ENCODE measurements at places on chromosomes 7 and 10.

DNA sequence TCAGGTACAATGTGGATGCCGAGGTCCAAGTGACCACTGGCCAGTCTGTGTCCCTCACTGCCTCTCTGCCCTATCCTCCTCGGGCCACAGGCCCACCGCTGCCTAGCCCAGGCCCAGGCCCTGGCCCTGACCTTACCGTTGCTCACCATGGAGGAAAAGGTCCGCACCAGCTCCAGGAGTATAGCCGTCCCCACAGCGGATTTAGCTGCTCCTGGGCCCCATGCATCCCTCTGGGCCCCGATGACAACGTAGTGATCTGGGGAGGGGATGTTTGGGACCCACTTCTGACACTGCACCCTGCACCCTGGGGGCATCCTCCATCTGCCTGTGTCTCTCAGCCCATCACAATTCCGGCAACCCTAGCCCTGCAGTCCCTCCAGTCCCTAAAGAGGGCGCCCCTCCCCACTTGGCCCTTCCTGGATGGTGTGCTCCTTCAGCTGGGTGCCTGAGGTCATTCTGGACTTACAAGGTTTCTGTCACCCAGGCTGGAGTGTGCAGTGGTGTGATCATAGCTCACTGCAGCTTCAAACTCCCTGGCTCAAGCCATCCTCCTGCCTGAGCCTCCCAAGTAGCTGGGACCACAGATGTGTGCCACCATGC lies 12.1 kb downstream of the TFR2 start:
- DNase-seq = no peak

DNA sequence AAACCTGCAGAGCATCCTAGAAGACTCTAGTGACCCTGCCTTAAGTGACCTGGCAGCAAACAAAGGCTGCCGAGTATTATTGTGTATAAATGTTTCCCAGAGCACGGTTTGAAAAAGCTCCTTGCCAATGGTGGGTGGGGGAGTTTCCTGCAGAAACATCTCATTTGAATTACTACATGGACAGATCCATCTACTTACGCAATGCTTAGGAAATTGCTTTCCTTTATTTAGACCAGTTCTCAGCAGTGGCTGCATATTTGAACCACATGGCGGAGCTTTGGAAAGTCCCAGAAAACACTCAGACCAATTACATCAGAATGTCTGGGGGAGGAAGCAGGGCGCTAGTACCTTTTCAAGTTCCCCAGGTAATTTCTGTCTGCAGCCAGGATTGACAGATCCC lies 560.9 kb downstream of the SDK1 start:
- DNase-seq = no peak

DNA sequence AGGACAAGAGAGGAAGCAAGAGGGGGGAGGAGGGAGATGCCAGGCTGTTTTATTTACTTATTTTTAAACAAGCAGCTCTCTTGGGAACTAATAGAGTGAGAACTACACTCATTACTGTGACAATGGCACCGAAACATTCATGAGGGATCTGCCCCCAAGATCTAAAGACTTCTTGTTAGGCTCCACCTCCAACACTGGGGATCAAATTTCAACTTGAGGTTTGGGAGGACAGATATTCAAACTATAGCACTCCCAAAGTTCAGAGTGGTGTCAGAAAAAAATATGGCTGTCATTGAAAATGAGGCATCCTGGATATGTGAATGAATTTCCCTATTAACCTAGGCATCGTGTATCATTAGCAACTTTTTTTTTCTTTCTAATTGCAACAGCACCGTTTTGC lies 145.5 kb downstream of the ABCA13 start:
- DNase-seq = no peak

DNA sequence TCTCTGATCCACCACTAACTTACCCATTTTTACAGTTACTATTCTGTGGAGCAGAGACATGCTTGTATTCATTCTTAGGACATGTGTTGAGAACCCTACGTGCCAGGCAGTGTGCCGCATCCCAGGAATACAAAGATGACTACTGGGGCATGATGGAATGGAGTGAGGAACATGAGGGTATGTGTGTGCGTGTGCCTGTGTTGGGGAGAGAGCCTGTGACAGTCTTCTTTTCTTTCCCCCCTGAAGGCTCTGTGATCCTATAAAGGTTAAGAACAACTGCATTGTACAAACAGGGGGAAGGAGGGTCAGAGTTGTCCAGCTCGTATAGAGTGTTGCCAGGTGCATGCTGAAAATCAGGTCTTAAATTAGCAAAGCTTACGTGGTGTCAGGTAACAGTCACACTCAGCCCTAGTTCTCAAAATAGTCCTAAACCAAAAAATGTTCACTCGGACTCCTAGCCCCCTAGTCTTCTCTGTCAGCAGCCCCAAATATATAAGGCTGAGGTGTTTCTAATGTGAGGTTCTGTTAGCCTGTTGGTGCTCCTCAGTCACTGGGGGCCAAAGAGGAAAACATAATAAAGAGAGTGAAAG lies 161.9 kb downstream of the CELF2 start:
- no peak for DNase-seq

DNA sequence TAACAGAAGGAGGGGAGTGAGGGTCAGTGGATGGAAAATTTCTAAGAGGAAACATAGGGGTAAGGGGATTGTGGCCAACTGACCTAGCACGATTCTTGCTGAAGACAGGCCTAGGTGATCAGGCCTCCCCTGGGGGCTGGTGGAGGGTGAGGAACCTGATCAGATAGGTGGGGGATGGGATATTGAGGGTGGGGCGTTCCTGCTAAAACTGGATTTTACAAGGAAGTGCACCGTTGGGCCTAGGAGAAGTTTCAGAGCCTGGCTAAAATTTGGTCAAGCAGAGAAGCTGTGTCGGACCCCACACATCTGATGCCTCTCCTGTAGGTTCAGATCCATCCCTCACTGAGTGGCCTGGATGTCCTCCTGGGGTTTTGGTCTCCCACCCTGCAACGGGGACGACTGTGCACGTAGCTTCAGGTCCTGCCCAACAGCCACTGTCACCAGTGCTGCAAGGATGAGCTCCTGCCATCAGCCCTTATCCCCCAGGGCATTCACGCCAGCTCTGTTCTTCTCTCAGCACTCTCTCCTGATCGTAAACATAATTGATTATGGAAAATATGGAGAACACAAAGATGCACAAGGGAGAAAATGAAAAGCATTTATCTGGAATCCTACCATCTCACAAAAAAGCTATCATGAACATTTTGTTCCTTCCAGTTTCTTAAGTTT lies 89.9 kb downstream of the ADCY1 start:
- DNase-seq = no peak

DNA sequence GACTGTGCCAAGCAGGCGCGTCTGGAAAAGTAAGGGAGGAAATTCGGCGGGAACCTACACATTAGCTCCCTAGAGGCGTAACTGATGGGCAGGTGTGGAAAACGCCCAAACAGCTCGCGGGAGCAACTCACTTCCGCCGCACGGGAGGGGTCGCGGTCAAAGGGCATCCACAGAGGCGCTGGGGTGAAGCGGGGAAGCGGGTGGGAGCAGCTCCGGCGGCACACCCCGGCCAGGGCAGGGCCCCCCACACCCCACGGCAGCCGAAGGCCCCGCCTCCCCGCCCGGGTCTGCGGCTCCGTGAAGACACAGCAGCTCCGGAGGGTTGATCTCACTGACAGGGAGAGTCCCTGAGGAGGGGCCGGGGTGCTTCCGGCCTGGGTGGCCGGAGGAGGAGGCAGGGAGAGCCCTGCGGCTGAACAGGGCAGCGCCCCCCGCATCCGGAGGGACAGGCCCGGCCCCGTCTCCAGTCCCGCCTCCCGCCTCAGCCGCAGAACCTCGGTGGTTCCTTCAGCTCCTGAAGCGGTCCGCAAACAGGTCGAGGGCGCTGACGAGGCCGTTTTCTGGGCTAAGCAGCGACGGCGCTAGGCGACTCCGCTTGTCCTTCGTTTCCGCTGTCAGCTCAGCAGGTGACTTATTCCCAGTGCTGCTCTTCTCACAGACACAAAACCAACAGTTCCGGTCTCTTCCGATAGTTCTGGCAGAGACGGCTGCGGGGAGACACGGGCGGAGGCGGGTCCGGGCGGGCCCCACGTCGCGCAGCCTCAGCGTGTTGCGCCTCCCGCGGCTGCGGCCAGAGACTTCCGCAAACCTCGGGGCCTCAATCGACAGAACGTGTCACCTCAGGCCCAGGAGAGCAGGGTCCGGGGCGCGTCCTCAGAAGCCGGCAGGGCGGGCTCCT lies 276.1 kb downstream of the DNAJB6 start:
- DNase-seq = peak; percentile 41

DNA sequence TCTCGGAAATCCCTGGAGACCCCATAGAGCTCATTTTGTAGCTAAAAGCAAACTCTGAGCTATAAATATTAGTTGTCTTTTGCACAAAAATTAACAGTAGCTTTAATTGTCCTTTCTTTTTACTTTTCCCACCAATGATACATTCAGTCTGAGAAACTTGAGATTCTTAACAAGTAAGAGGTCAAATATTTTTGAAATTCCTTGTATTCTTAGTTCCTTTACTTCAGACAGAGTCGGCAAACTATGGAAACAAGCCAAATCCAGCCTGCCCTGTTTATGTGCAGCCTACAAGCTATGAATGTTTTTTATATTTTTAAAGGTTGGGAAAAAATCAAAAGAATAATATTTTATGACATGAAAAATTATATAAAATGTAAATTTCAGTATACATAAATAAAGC lies 146.6 kb downstream of the CTNNA3 start:
- DNase-seq = no peak

- DNase-seq = no peak
These were observed 70.4 kb downstream of the ST8SIA6 start for GRCh38 chr10:17383801-17384555.

GRCh38 chr10:132715776-132716680 lies 69.9 kb downstream of the NKX6-2 start:
- no peak for DNase-seq

DNA sequence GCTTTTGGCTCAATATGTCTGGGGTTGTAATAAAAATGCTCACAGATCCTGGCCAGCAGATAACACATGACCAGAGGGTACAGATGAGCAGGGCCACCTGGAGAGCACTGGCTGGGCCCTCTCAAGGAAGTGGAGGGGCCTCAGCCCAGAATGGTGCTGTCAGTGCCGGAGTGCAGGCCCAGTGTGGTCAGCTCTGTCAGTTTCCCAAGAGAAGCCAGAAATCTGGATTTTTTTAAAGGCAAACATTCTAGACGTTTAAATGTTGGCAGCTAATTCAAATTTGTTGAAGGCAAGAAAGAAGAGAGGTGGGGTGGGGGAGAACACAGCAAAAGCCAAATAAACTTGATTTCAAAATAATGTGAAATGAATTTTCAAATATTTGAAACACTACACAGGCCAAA lies 2.0 kb downstream of the C10orf105 start:
- no peak for DNase-seq

- DNase-seq = no peak
These were observed 19.6 kb upstream of the CTTNBP2 start for GRCh38 chr7:117892821-117893220.

DNA sequence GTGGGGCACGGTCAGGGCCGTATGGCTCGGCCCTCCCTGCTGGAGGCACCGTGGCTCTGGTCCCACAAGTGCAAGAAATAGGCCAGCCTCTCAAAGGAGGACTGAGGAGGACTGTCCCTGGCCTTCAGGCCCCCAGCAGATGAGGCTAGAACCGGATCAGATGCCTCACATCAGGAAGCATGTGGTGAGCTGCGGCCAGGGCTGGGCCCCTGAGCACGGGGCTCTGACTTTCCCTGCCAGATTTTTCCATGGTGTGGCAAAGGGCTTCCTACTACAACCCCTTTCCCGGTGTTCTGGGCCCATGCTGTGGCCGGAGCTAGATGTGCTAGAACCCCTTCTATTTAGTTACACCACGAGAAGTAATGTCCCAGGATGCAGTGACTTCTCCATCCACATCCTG lies 100.4 kb downstream of the TCERG1L start:
- no peak for DNase-seq

GRCh38 chr7:34332006-34332405 lies 326.0 kb upstream of the NPSR1 start:
- no peak for DNase-seq

- no peak for DNase-seq
These were observed 128.8 kb upstream of the DNAJB12 start for GRCh38 chr10:72483471-72483870.

GRCh38 chr7:20401861-20402746 lies 71.4 kb downstream of the ITGB8 start:
- no peak for DNase-seq
